ENCODE measurements at places on chromosomes 2 and 18.

DNA sequence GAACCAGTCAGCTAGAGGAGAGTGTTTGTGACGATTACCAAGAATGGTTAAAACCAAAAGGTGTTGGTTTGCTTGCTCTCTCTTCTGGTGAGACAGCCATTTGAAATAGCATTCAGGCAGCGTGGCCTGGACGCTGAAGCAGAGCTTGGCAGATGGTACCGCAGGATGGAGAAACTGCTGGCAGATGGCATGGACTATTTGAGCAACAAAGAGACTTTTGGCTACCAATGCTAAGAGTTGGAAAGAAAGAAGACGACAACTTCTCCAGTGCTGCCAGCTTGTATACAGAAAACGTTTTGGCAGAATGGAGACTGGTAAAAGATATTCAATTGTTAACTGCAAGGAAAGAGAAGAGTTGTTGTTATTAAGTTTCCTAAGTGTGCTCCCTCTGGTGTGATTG is 315.0 kb downstream of the PARD3B start:
- DNase-seq = no peak

GRCh38 chr2:41621563-41621962 is 426.3 kb upstream of the PKDCC start:
- DNase-seq = no peak

DNA sequence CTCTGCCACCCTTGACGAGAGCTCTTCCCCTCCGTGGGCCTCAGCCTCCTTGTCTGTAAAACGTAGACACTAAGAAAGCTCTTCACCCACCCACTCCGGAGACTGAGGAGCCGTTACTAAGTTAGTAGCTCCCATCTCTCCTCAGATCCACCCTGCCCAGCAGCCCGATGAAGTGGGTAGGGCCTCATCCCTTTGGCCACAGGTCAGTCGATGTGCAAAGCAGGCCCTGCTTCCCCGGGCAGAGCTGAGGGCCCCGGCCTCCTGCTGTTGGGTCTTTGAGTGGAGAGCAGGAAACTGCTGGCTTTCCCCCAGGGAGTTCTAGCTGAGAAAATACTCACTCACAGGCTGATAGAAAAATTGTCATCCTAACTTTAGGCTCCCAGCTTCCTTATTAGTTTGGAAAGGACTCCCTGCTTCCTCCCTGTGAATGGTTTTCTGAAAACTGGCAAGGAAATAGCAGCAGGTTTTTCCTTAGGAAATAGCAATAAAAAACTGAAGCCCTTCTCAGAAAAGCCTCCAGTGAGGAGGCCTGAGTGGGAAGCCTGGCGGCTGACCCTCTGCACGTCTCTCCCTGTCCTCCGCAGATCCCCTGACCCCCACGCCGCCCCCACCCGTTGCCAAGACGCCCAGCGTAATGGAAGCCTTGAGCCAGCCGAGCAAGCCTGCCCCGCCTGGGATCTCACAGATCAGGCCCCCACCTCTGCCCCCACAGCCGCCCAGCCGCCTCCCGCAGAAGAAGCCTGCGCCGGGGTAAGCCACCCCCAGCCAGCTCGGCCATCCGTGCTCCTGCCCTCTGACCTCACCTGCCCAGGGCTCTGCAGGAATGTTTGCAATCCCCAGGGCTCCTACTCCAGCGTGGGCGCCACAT is 30.2 kb downstream of the ITGB1BP1 start:
- DNase-seq = peak; percentile 75

DNA sequence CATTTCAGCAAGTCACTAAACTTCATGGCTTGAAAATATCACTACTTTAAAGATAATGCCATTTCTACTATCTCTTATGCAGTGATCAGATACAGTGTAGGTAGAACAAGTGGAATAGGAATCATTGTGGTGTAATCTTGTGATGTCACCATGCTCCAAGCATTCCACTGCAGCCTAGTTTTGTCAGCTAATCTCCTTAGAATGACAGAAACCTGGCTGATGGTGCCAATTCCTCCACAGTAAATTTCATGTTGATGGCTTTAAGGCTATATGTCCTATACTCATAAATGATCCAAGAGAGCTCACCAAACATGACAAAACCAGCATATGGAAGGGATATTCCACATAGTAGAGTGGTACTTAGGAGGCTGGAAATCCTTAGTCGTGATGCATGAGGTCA is 184.9 kb downstream of the PDE1A start:
- DNase-seq = no peak

GRCh38 chr2:42722320-42723190 is 41.4 kb downstream of the OXER1 start:
- peak; percentile 80 for DNase-seq

- no peak for DNase-seq
These were observed 240.3 kb downstream of the AGAP1 start for GRCh38 chr2:235734168-235734567.

DNA sequence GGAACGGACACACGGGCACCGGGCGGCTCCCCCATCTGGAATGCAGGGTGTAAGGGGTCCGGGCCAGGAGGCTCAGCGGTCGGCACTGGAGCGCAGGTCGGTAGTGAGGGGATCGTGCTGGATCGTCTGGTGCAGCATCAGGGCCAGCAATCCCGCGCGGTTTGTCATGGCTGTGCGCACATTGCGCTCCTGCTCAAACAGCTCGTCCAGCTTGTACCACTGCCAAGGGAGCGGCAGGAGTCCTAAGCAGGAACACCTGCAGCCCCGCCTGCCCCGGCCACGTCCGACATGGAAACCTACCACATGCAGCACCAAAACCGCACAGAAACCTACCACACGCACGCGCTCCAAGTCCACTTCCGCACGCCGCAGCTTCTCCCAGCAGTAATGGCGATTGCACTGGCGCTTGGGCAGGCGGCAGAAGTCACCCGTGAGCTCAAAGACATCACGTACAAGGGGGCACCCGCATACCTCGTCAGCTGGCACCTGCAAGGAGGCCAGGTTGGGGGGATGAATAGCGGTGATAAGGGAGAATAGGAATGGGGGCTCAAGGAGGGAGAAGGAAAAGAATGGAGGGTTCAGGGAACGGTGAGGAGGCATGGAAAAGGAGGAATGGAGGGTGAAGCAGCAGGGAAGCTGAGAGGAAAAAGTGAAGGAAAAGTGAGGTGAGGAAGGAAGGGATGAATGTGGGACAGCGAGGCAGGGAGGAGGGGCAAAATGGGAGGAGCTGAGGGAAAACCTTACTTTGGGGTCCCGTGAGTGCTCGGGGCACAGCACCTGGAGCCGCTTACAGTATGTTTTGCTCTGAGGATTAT is 1.4 kb upstream of the MBD1 start:
- DNase-seq = no peak

GRCh38 chr2:203697190-203697589 is 9.2 kb upstream of the CD28 start:
- DNase-seq = no peak

DNA sequence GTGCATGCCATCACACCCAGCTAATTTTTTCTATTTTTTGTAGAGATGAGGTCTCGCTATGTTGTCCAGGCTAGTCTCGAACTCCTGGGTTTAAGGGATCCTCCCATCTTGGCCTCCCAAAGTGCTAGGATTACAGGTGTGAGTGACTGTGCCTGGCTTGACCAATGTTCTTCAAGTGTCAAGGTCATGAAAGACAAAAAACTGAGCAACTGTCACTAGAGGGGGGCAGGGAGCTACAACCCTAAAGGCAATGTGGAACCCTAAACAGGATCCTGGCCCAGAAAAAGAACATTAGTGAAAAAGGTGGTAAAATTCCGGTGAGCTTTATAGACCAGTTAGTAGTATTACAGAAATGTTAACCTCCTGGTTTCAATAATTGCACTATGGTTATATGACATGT is 7.3 kb downstream of the MYO5B start:
- no peak for DNase-seq

DNA sequence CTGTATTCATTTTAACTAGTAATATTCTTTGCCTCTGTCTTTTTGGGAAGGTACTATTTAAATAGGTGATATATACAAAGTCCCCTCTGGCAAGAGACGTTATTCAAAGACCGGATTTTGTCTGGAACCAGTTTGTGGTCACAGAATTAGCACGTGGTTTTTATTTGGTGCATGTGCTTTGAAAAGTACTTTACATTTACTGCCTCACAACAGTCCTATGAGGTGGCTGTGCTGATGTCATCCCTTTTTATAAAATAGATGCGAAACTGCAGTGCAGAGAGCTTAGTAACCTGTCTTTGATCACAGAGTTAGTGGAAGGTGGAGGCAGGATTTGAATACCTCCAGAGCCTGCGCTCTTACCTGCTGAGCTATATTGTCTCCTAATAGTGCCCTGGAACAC is 4.0 kb downstream of the LPIN1 start:
- no peak for DNase-seq

- peak; percentile 64 for DNase-seq
These were observed 65.3 kb downstream of the WDR75 start for GRCh38 chr2:189506514-189506976.

DNA sequence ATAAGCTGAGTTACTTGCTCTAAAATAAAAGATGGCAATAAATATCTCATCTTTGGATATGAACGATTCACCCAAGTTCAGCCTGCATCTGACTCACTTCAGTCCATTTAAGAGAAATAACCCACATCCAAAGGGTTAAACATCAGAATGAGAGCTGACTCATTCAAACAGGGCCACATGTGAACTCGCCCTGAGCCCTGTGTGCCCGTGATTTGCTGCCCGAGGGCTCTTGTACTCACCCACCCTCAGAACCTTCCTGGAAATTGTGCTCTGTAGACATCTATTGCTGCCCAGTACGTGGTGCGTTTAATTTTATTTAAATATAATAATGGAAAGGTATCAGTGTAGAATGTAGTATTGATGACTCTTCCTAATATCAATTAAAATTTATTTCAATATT is 66.9 kb upstream of the RBM44 start:
- DNase-seq = peak; percentile 78

GRCh38 chr2:36615222-36615621 is 17.3 kb upstream of the FEZ2 start:
- DNase-seq = no peak

DNA sequence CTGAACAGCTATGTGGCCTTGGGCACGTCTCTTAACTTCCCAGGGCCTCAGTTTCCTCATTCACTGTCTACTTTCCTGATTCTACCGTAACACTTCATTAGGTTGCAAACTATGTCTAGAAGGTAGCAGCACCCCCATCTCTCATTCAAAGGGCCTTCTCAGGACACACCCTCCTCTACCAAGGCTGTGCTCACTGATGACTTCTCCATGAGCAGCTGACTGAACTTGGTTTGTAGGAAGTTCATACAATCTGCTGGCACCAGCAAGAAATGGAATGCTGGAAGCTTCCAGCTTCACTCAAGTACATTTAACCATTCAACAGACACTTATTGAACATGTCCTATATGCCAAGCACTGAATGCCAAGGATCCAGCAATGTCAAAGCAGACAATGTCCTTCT is 250.8 kb upstream of the CTAGE1 start:
- no peak for DNase-seq

GRCh38 chr2:167271932-167272331 is 383.7 kb downstream of the XIRP2 start:
- DNase-seq = no peak

DNA sequence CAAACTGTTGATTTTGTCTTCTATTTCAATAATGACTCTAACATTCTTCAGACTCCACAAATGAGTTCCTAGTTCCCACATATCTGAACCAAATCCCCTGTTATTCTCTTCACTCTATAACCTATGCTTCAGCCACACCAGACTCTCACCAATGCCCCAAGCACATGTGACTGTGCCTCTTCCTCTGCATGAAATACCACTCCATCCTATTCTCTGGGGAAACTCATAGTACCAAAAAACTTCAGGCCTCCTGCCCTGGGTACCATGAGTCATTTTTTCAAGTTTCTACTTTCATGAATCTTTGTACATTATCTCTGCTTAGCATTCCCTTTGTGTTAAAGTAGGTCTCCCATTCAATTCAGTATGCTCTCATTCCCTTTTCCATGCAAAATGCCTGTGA is 353.2 kb downstream of the ZEB2 start:
- DNase-seq = no peak

DNA sequence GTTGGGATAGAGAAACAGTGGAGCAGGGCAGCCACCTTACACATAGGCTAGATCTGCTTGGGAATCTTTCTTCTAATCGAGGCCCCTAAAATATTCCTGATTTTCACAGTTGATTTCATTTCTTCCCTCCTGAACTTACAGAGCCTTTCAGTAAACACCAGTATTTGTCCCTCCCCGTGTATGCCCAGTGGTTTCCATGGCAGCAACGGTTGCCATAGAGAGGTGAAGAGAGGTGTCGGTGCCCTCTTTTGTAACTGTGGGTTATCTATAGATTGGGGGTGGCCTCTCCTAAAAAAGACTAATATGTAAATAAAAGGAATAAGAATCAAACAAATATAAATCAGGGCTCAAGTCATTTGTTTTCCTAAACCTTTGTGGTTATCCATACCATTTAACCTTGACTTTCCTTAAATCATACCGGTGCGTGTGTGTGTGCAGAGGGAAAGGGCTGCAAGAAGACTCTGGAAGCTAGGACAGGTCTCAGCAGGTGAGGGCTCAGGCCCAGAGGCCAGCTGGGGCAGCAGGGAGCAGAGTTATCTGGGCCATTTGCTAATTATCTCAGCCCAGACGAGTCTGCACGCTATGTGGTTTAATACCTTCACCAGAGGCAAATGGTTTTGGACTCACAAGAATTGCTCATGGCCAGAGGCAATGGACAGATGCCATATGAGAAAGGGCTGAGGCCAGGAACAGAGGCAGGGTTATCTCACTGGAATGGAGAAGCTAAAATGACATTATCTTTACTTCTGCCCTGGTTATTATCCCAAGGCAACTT is 35.5 kb downstream of the LIPG start:
- no peak for DNase-seq

GRCh38 chr18:59479776-59480175 is 120.7 kb upstream of the LMAN1 start:
- no peak for DNase-seq

DNA sequence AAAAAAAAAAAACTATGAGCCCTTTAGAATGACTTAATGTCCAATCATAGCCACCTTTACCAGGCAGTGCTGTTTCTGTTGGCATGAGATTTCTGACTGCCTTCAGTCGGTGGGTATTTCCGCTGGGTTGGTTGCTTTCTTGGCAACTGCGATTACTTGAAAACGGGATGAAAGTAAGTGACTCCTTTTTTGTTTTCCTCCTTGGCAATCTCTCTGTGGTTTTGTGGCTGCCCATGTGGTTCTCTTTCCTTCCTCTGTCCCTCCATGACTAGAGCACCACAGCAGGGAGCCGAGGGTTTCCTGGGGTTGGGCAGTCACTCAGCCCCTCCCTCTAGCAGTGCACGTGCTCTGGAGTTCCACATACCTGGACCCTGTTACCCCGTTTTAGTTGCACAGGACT is 112.1 kb downstream of the KLHL29 start:
- peak; percentile 75 for DNase-seq

- no peak for DNase-seq
These were observed 111.8 kb downstream of the TTC27 start for GRCh38 chr2:32739664-32740063.

DNA sequence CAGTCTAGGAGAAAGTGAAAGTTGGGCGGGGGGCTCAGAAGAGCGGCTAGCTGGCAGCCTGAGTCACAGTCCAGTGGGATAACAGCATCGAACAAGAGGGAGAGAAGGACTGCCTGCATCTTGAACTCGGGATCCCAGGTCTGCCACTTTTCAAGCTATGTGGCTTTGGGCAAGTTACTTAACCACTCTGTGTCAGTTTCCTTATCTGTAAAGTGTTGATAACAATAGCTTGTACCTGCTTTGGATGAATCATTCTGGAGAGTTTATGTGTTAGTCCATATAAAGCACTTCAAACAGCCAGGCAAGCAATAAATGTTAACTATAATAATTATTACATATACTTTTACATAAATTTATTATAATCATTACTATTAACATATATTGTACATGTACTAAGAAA is 4.6 kb downstream of the DYSF start:
- DNase-seq = no peak

All from endothelial cell of umbilical vein (primary cell).